NCI-H1105 (cell line): ENCODE measurements at places on chromosomes 4 and X.

GRCh38 chr4:28702571-28702970 lies 1841.9 kb downstream of the STIM2 start:
- no peak for DNase-seq

GRCh38 chr4:98802770-98803198 lies 126.1 kb downstream of the EIF4E start:
- no peak for DNase-seq

DNA sequence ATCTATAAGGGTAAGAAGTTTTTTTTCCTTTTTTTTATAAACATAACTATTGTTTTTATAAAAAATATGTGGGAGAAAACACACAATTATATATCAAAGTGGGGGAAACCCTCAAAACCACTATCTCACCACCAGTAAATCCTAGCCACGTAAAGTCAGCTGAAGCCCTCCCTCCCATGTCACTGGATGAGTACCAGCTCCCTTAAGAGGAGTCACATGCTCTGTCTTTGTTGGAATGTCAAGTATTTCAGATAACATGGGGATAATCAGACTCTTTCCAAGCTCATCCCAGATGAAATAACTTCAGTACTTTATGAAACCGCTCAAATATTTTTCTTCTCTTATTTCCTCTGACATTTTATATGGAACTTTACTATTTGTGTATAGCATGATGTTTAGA lies 2.4 kb downstream of the MYOZ2 start:
- DNase-seq, result no peak

- no peak for DNase-seq
Measured at GRCh38 chr4:40812386-40812785, 62.6 kb downstream of the NSUN7 start.

GRCh38 chr4:56182356-56182755 lies 204.9 kb downstream of the AASDH start:
- no peak for DNase-seq

- no peak for DNase-seq
Measured at GRCh38 chrX:139094671-139095592, 383.4 kb upstream of the FGF13 start.

- DNase-seq, result no peak
Measured at GRCh38 chr4:120753854-120754253, 168.7 kb downstream of the PRDM5 start.

- DNase-seq, result no peak
Measured at GRCh38 chr4:67103001-67103747, 442.1 kb downstream of the CENPC start.

DNA sequence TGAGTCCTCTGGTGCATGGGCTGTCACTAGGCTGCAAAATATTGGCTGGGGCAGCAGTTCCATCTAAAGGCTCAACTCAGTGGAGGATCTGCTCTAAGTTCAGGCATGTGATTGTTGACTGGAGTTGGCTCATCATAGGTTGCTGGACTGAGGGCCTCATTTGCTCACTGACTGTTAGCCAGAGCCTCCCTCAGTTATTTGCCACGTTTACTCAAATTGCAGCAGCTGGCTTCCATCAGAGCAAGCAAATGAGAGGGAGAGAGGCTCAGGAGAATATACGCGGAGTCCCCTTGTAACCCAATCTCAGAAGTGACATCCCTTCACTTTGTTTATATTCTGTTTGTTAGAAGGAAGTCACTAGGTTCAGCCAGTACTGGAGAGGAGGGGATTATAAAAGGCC lies 54.1 kb downstream of the BMP3 start:
- DNase-seq, result no peak

DNA sequence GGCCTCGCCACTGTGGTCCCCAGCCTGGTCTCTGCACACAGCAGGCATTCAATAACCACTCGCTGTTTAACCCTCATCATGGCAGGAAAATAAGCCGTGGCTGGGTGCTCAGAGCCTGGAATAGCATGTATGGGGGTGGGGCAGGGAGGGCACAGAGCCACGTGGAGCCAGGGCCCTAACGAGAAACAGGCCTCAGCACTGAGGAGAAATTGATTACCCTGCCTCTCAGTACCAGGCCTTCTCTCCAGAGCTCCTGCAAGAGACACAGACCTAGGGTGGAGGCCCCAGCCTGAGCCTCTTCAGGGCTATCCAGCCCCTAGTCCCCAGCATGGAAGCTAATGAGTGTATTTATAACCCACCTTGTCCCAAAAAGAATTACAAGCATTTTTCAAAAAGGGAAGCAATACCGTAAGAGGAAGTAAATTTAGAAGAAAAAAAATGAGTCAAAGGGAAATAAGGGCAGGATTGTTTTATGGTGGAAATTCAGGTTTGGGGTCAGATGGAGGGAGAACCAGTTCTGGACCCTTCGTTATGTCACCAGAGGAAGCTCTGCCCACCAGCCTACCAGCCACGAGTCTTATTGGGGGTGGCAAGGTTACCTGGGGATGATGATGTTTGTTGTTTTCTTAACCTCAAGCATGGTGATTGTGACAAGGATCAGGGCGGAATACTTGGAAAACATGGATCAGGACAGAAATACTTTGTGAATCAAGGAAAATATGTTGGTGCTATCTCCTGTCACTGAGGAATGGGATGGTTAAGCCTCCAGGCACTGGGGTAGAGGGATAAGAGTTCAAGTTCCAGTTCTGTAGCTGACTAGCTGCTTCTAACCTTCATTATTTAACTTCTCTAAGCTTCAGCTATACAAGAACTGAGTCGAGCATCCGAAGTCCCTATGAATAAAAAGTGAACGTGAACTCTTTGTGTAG lies 101.9 kb upstream of the RBPJ start:
- no peak for DNase-seq

GRCh38 chrX:2185341-2186082 lies 315.3 kb downstream of the DHRSX start:
- DNase-seq, result no peak

DNA sequence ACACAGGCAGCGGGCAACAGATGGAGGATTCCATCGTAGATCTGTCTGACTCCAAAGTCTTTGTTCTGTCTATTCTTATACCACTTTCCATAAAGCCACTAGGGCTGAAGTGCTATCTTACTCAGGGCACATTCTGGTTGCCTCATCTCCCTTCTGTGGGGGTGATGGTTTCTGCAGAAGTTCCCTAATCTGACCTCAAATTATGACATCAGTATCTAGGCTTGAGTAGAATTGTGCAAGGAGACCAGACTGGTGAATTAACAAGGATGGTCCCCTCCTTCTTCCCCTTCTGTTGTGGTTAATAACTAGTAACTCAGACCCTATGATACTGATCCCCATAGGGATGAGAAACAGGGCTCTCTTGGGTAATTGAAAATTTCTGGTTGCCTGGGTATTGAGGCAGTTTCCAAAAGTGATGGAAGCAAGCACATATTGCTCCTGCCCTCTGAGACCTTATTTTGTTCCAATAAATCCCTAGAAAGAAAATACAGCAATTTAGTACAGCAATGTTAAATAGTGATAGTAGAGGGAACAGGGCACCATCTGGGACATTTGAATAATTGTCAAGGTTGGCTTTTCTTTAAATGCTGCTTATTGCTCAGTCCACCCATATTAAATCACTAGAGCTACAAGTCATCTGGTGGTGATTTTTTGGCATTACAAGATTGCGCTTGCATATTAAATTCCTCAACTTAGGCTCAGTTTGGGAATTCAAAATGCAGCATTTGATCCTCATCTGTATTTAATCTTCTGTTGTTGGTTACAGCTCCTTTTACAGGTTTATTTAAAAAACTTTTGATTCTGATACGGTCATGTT lies 57.3 kb upstream of the AP1S2 start:
- no peak for DNase-seq

GRCh38 chr4:182015893-182016292 lies 227.3 kb upstream of the TENM3 start:
- no peak for DNase-seq

DNA sequence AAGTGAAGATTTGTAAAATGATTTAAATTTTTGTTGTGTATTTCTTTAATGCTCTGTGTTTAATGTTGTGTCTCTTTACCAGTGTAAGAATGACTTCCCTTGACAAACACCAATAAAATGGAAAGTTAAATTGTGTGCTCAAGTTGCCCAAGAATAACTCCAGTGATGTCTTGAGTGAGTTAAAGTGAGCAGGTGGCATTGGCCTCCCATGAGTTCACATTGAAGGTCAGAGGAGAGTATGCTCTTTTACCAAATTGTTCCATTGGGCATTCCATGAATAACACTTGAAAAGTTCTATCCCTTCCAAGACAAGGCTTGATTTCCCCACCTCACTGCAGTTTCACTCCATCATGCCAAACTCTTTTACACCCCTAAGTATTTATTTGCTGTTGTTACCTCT lies 4.5 kb downstream of the ANXA5 start:
- DNase-seq, result no peak

- no peak for DNase-seq
Measured at GRCh38 chrX:53474707-53475106, 40.5 kb upstream of the HSD17B10 start.

DNA sequence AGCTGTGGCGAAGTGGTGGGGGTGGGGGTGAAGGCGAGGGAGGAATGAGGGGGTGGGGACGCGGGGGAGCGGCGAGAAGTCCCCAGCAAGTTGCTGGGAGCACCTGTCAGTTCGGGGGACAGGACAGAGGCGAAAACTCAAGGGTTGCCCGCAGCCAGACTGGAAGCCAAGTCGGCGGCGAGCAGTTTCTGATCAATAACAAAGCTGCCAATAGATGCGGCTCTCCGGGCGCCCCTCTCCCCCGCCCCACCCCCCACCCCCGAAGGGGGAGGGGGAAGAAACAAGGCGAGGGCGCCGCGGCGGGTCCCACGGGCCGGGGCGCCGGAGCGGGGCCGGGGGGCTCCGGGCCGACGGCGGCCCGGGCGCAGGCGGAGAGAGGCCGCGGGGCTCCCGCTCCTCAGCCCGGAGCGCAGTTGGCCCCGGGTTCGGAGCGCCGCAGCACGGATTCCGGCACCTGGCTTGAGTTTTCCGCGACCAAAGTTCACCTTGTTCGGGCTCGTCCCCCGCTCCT lies 379 bp downstream of the PDGFC start:
- no peak for DNase-seq

GRCh38 chr4:140100771-140101170 lies 53.2 kb downstream of the MAML3 start:
- no peak for DNase-seq

GRCh38 chr4:109588176-109588575 lies 28.1 kb downstream of the MCUB start:
- no peak for DNase-seq

- DNase-seq, result no peak
Measured at GRCh38 chrX:40933706-40934425, 151.4 kb upstream of the USP9X start.

DNA sequence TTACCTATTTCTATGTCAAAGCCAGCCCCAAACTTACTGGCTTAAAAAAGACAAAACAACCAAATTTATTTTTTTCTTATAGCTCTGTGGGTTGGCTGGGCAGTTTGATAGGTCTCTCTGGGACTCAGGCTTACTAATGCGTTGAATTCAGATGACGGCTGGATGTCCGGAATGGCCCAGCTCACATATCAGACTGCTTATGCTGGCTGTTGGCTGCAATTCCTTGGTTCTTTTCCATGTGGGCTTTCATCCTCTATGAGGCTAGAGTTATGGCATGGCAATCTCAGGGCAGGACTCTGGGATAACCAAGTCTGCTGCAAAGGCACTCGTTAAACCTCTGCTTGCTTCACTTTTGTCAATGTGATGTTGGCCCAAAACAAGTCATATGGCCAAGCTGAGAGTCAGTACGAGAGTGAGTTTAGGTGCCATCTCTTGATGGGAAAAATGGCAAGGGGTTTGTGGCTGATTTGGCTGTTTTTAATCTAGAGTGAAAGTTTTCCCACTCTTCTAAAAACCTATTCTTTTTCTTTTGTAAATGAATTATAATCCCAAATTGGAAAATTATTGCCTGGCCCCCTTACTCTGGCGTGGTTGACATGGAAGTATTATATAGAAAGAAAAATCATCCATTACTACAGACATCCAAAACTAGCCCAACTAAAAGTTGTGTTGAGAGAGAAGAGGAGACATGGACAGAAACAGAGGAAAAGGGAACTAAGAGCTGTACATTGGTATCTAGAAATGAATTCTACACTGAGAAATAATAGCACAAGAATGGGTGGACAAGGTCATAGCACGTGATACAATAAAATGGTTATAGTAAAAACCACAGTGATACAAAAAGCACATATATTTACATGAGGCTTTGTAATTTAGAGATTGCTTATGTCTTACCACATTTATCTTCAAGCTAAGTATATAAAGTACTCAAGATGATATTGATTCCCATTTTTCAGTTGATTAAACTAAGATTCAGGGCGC lies 6.6 kb downstream of the PRIMPOL start:
- no peak for DNase-seq

- DNase-seq, result no peak
Measured at GRCh38 chrX:9420275-9421265, 44.3 kb upstream of the TBL1X start.

DNA sequence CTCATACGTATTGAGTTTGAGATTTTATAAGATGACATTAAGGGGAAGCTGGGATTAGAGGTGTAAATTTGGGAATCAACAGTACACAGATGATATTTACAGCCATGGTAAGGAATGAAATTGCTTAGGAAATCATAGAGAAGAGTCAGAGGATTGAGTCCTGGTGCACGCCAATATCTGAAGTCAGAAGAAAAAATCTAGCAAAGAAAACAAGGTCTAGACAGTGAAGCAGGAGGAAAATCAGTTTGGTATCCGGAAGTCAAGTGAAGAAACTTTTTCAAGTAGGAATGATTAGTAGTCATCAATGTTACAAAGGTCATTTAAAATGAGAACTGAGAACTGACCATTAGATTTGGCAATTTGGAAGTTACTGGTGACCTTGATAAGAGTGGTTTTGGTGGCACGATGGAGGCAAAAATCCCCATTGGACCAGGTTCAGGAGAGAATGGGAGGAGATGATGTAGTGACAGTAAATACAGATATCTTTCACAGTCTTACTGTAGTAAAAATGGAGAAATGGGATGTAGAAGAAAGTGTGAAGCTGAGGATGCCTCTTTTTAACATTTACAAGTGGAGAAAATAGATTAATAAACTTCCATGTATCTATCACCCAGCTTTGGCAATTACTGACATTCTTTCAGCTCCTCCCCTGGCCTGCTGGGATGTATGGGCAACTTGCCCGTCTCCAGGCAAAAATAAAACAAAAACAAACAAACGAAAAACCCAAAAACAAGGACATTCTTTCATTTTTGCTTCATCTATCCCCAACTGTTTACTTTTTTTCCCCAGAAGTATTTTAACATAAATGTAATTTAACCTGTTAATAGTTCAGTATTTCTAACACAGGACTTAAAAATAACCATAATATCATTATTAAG lies 11.4 kb upstream of the GPR34 start:
- no peak for DNase-seq
